ENCODE measurements at places on chromosomes 13 and 19.

GRCh38 chr13:28613562-28613961 is 45.4 kb upstream of the POMP start:
- DNase-seq = no peak

- DNase-seq = no peak
Measured at GRCh38 chr19:19459707-19460251, 54.3 kb downstream of the GATAD2A start.

GRCh38 chr19:41000310-41000737 is 9.2 kb downstream of the CYP2B6 start:
- no peak for DNase-seq

DNA sequence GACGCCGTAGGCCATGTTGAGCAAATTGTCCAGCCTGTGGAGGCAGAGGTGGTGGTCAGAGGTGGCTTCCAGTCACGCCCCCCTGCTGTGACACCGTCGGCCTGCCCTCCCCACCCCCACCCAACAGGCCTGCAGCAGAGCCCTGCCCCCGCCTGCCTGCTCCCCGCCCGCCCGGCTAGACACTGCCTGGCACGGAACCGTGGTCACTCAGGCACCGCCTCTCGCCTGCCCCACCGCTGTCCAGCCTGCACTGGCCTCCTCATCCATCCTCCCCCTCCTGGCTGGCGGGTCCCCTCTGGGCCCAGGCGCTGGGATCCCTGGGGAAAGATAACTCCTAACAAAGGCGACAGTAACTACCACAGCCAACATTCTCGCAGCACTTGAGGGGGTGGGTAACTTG is 21.7 kb downstream of the PRKCSH start:
- no peak for DNase-seq

- no peak for DNase-seq
Measured at GRCh38 chr13:23434491-23434890, 989 bp upstream of the SACS start.

GRCh38 chr13:107275945-107276614 is 708.1 kb upstream of the ARGLU1 start:
- DNase-seq = no peak

GRCh38 chr13:26964278-26965250 is 204.0 kb upstream of the GPR12 start:
- DNase-seq = no peak

- DNase-seq = no peak
Measured at GRCh38 chr19:16235811-16236652, 38.3 kb downstream of the AP1M1 start.

DNA sequence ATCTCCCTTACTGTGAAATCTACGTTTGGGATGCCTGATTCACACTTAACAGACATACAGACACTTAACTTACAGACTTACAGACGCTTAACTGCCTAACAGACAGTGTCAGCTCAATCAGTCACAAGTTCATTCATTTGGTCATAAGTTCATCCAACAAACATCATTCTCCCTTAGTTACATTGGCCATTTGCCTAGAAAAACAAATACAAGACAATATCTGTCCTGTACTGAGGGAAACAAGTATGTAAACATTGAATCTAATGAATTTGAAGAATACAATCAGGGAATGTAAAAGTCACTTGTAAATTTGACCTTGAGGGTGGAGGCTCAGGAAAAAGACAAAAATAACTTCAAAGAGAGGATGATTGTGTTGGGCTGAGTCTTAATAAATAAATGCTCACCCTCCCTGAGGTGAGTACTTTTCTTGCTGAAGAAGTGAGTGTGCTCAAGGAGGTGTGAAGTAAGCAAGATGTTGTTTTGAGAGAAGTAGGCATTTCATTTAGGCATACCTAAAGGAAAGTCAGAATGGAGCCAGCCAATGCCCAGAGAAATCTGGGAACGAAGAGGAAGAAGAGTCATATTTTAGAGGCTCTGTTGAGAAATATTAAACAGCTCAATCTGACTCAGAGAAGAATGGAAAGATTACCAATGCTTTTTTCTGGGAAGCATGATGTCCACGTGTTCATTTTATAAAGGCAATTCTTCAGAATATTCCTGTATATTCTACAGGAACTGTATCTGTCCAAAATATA is 958.4 kb upstream of the SLC10A2 start:
- DNase-seq = no peak

- no peak for DNase-seq
Measured at GRCh38 chr19:16463991-16464575, 7.7 kb downstream of the EPS15L1 start.

GRCh38 chr19:44447916-44448674 is at the start of gene ZNF229:
Gene ZNF229, minus strand, starts transcription at chr19:44448472. Its CDS starts 5,625 bp downstream, at chr19:44442847.
- DNase-seq = peak; percentile 67

DNA sequence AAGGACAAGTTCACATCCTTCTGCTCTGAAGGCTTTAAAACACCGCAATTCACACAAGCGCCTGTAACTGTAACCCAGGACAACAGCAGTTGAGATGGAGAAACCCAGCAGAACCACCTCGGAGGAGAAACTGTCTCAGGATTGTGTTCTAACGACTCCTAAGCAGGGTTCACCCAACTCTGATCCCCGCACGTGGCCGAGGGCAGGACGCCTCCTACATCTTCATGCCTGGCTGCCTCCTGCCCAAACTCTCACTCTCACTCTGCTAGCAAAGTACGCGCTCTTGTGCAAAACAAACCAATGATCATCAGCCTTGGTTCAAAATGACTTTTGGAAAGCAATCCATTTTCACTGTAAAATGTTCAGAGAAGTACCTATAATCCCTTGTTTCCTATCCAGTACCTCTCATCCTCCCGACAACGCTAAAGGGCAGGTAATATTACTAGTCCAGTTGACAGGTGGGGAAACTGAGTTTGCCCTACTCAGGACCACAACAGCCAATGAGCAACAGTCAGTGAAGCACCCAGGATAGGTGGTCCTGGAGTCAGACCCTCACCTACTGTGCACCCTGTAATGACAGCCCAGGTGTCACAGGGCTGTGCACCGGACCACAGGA is 25.6 kb downstream of the EPS15L1 start:
- DNase-seq = no peak

GRCh38 chr19:48658483-48658882 is 12.5 kb upstream of the CA11 start:
- no peak for DNase-seq

- DNase-seq = no peak
Measured at GRCh38 chr13:24328145-24328544, 18.8 kb downstream of the C1QTNF9 start.

- DNase-seq = no peak
Measured at GRCh38 chr19:8451885-8452284, 7.1 kb downstream of the HNRNPM start.

- no peak for DNase-seq
Measured at GRCh38 chr13:98105929-98106336, 37.0 kb upstream of the FARP1 start.

DNA sequence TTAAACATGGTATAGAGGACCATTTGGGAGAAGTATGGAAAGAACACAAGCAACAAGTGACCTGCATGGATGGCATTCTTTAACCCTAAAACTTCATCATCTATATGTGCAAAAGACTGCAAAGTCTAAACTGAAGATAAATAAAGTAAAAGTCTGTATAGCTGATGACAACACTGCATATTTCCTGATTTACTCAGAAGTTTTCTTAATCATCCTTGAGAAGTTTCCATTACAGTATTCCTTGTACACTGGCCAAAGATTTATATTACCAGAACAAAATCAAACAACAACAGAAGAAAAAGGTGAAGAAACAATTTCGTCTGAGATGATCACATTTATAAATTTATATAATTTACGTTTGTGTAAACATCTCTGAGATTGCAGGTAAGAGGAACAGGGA is 805.7 kb downstream of the PCDH9 start:
- DNase-seq = peak; percentile 2

DNA sequence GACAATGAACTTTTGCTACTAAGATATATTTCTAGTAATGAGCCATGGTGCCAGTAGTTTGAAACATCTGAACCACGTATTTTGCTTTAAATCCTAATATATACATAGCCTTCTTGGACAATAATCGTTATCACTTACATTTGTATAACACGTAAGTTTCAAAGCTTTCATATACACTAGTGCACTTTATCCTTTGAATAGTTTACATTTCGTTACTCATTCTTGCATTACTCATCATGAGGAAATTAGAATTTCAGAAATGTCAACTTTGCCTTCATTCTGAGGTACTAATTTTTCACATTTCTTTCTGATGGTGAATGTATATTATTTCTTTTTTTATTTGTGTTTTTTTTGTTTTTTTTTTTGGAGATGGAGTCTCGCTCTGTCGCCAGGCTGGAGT is 5.8 kb downstream of the KBTBD7 start:
- DNase-seq = no peak

DNA sequence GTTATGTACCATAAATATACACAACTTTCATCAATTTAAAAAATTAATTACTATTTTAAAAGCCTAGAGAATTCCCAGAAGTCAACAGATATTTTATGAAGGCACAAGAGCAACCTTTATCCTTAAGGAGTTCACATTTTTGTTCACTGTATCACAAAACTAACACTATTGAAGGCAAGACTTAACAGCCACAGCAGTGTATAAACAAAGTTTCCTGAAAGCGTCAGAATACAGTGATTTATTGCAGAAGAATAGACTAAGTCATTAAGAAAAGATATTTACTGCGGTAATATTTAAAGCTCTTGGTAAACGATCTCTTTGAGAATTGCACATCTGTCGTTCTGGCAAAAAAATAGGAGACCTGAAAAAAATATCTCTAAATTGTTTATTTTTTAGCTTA is 419.3 kb upstream of the NBEA start:
- no peak for DNase-seq

DNA sequence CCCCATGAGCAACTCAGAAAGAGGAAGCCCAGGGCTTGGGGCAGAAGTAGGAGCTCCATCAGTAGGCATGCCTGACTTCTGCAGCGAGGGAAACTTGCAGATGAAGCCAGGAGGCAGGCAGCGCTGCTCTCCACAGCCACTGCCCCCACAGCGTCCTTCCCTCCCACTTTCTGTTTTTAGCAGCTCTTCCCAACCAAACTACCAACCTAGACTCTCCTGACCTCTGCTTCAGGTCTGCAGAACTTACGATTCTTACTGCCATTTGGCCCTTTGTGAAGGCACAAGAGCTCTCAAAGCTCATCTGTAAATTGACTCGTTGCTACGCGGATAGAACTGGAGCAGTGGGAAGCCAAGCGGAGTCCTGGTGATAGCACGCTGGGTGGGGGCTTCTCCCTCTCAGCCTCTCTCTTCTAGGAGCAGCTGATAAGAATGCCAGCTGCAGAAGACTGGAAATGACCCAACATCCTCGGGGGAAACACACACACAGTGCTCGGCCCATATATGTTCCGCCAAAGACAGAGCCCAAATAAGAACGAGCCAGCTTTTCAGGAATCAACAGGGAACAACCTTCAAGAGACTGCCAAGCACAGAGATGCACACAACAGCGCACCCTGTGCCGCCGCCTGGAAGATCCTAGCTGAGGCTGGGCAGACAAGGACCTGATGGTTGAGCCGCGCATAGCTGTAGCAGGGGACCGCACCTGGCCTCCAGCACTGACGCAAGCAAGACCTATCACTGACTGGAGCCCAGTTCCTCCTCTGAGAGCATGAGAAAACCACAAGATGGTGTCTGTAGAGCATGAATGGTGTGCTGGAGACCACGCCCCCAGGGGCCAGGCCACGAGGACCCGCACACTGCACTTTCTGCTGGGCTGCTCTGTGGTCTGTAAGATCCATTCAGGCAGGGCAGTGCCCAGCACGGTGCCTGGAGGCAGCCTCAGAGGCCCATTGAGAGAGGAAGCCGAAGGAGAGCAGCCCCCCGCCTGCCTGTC is 15.9 kb upstream of the SLC35E1 start:
- no peak for DNase-seq

GRCh38 chr19:18634612-18635297 is 2.1 kb upstream of the KLHL26 start:
- no peak for DNase-seq

GRCh38 chr19:43598445-43599240 is 2.2 kb downstream of the ZNF576 start:
- DNase-seq = no peak

- no peak for DNase-seq
Measured at GRCh38 chr13:99227909-99228688, 27.4 kb downstream of the UBAC2 start.

DNA sequence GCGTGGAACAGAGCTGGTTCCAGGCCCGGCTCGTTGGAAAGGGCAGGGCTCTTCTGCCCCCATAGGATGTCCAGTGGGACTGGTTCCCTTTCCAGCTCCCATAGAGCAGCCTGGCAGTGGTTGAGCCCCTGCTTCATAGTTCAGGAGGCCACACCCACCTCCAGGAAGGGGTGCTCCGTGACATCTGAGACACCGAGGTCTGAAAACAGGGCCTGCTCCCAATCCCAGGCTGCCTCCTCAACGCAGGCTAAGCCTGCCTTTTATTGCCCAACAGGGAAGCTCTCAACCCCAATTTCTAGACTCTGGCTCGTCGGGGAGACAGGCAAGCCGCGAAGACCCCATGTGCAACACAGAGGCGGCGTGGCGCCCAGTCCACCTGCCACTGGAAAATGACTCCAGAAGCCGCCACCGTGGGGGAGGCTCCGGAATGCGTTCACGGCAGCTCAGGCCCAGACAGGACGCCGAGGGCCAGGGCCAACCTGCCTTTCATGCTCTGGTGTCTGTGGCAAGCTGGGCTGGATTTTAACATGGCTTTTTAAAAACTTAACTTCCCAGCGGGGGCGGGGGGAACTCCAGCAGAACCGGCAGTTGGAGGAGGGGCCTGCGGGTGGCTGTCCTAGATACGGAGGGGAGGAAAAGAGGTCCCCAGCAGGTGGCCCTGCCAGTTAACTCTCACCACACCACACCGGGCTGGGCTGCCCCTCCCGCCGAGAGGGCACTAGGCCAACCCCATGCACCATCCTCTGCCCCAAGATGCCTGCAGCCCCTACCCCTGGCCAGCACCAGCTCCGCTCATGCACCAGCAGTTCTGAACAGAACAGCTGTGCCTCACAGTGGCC is 17.9 kb upstream of the TINCR start:
- no peak for DNase-seq

DNA sequence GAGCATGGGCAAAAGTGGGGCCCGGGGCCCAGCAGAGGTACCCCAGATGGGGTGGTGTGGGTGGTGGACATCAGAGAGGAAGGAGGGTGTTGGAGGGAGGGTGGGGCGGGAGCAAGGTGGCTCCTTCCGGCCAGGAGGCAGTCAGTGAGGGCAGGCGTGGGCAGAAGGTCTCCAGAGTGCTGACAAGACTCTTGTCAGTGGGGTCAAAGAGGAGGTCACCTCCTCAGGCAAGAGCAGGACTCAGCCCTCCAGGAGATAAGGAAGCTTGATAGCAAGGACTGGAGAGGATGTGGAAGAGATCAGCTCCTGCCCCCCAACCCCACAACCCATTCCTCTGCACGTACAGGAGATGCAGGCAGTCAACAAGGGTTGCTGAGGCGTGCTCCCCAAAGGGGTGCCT is 9.8 kb downstream of the GJA3 start:
- DNase-seq = no peak

DNA sequence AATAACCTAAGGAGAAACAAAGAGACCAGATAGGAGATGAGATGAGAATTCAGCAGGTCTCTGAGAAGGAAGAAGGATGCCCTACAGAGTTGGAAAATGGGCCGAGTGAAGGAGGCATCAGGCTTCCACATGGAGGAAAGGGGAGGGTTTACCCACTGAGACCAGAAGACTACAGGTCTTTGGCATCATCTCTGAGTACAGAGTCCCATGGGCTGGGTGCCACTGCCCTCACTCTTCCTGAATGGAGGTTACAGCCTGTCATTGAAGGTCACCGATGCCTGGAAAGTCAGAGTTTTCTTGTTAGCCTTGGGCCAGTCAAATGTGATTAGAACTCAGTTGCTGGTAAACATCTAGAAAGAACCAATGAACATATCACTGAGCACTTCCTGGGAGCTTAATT is 9.9 kb downstream of the ZNF302 start:
- DNase-seq = no peak

All from GM04503 (cell line).